ENCODE measurements at places on chromosomes 11 and 22. TPM values are rescaled to one million over a fixed set of nuclear protein-coding genes. Genes with fewer than 3 reads are reported as not detected.

Gene TIMP3
- total RNA-seq, result 31.6 TPM

Gene IGLL1
- not detected for total RNA-seq

Gene TRIM48
- total RNA-seq, result not detected

Gene SYVN1
- 47.6 TPM for total RNA-seq

Gene MMP3
- total RNA-seq, result 54.4 TPM

Gene PRDM11
- 2.9 TPM for total RNA-seq

Gene B4GALNT4
- total RNA-seq, result 1.8 TPM

Gene SAA1
- 0.33 TPM for total RNA-seq
